ENCODE measurements at places on chromosomes 3 and 15.

GRCh38 chr3:186640473-186640818 is 247 bp downstream of the FETUB start:
- no peak for DNase-seq

DNA sequence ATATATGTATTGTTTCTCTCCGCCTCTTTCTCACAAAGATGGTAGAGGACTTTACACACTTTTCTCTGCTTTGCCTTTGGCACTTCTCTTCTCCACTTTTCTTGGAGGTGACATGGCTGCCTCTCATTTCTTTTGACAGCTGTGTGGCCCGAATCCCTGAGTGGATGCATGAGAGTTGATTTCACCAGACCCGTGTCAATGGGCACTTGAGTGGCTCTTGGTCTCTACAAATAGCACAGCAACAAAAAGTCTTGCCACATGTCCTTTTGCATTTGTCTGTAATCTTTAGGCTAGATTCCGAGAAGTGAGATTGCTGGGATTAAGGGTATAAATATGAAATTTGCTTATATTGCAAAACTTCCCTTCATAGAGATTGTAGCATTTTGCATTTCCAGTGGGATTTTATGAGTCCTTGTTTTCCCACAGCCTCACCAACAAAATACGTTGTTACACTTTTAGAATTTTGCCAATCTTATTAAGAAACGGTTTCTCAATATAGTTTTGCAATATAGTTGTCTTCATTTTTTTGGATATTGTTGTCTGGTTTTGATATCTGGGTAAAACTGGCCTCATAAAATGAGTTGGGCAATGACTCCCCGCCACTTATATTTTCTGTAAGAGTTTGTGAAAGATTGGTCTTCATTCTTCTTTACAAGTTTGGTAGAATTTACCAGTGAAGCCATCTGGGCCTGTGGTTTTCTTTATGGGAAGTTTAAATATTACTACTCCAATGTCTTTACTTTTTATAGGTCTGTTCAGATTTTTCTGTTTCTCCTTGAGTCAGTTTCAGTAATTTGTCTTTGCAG is 5.2 kb upstream of the TRPM1 start:
- no peak for DNase-seq

DNA sequence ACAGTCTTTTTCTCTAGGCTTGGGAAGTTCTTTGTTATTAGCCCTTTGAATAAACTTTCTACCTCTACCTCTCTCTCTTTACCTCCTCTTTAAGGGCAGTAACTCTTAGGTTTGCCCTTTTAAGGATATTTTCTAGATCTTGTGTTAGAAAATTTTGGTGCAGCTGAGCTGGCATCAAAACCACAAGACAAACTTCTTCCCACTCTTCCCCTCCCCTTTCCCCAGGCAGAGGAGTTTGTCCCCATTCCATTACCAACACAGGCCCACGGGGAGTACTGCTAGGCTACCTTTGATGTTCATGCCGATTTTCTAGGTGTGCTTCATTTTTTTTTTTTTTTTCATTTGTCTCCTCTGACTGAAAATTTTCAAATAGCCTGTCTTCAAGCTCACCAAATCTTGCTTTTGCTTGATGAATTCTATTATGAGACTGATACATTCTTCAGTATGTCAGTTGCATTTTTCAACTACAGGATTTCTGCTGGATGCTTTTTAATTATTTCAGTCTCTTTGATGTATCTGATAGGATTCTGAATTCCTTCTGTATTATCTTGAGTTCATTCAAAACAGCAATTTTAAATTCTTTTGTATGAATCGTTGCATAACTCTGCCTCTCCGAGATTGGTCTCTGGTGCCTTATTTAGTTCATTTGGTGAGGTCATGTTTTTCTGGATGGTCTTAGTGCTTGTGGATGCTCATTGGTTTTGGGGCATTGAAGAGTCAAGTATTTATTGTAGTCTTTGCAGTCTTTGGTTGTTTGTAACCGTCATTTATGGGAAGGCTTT is 112.0 kb downstream of the UBE2E2 start:
- DNase-seq: no peak

DNA sequence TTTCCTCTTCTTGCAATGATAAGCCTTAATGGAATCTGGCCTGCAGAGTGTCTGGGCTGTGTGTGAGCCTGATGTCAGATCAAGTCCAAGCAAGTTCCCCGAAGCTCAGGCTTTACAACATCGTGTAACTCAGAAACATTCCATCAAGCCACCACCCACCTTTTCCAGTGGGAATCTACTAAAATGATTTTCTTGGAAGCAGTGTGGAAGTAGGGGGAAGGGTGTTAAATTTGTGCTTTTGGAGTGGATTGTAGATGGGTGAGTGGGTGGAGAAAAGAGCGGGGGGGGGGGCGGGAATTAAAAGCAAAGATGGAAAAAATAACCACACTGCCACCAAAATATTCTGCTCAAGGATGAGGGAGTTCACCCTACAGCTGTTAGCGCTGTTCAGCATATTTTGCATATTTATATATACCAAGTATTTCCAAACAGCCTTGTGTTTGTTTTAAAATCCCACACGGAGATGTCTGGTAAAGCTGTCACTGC is 53.6 kb downstream of the VGLL3 start:
- no peak for DNase-seq

DNA sequence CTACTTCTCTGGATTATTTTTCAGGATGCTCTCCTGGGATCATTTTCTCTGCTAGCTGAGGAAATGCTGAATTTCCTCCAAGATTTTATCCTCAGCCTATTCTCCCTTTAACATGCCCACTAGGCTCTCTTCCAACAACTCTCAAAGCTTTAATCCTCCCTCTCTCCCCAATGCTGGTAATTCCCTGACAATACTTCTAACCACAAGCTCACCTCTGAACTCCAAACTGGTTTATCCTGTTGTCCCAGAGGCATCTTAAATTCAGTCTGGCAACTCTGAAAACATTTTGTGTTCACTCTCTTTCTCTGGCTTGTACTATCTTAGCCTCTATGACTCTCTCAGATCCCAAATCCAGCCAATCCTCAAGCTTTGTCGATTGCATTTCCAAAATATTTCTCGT is 490.3 kb downstream of the MECOM start:
- no peak for DNase-seq

- DNase-seq: no peak
Measured at GRCh38 chr3:58575971-58576652, 1.1 kb downstream of the FAM107A start.

- no peak for DNase-seq
Measured at GRCh38 chr3:50139308-50139707, 15.8 kb upstream of the SEMA3F start.

DNA sequence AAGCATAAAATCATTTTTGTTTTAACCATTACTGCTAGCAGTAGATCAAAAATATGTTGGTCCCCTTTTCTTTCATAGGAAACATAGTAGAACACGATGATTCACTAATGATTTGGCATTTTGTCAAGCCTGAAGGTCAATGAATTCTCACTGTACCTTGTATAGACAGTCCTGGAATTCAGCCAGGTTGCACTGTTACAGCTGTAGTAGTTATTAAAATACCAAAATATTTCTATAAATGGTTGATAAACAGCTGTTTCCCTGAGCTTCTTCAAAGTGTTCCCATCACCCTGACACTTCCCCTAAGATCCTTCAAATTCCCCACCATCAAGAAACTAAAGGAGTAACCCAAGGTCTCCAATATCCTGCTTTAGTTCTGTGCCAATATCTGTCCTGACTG is 200.9 kb downstream of the ATP8B4 start:
- DNase-seq: no peak

- DNase-seq: no peak
Measured at GRCh38 chr3:11953778-11954177, 50.4 kb upstream of the SYN2 start.

DNA sequence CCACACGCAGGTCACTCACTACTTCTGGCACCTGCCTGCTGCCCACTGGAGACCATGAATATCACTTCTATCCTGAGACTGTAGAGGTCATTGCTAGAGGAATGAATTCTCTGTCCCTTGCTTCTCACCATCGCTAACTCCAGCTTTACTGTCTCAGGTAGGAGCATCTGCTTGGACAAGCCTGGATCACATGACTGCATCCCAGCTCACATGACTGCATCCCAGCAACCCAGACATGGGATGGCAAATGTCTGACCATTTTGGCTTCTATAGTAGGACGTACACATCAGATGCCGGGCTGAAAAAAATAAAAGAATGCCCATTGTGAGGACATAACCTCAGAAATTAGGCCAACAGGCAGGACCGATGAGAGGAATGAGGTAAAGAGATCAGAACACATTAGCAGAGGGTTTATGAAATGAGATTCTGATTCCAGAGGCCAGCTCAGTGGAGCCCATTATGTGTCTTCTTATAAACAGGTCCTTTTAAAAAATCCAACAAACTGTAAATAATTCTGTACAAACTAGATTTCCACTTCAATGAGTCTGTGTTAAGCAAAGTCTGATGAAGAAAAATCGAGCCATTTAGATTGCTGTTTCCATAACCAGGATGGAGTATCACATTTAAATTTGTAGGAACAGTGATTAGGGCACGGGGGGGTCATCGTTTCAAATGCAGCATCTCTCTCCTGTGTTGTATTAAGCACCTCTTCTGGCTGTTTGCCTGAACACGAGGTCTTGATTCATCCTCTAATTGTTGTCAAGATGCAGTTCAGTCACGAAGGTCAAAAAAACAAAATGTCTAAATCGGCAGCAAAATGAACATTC is 126.7 kb downstream of the MTHFS start:
- no peak for DNase-seq

- no peak for DNase-seq
Measured at GRCh38 chr15:36403351-36403750, 176.1 kb upstream of the CDIN1 start.

DNA sequence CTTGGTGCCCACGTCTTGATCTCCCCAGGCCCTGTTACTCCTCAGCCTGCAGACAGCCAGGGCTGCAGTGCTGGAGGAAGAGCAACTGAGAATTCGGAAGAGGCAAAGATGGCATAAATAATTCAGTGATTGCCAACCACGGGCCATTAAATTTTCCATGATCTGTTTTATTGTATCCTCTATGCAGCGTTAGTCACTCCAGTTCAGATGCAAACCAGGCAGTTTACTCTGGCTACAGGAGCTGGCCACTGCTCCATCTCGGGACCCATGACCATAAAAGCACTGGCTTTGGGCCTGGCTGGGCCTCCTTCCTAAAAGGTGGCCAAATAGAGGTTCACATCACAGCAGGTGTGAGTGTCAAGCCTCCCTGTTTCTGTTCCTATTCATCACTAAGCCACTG is 137.6 kb upstream of the TLE3 start:
- no peak for DNase-seq

DNA sequence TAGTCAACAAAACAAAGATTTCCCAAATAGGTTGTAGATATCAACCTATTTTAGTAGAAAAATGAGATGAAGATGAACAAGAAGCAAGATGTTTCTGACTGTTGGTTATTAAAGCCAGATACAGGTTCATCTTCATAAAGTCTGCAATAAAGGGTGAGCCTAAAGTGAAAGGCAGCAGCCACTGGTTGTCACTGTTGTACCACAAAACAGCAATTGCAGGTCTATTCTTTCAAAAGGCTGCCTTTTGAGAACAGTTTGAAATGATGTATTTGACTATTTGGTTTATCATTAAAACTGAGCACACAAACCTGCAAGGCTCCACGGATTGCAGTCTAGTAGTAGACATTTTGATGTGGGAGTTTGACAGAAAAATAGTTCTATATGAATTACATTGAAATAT is 543.4 kb downstream of the GBE1 start:
- DNase-seq: no peak

GRCh38 chr3:64674591-64675076 is 13.2 kb downstream of the ADAMTS9 start:
- DNase-seq: no peak

- no peak for DNase-seq
Measured at GRCh38 chr3:143478115-143478693, 358.6 kb downstream of the CHST2 start.

- no peak for DNase-seq
Measured at GRCh38 chr3:124974691-124975090, 40.1 kb upstream of the MUC13 start.

Measured in liver (tissue), 10 donors.